ENCODE measurements at places on chromosomes 4 and X.

- DNase-seq = no peak
Observed at GRCh38 chr4:16717266-16717970, 181.0 kb downstream of the LDB2 start.

DNA sequence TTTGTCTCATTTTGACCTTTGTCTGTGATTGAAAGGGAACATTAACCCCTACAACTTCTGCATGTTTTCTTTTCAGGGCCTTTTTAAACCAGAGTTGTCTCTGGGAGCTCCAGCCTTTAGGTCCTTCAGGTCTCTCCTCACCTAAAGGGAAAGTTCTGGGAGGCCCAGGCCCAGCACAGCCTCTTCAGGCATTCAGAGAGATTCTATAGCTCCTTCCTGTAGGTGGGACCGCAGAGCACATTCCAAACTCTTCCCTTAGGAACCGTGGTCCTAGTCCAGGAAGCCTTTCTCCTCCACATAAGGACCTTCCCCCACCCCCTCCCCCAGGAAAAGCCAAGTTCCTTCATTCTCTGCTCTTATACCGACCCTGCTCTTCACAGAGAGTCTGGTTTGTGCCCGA, 14.9 kb downstream of the NKX6-1 start:
- no peak for DNase-seq

DNA sequence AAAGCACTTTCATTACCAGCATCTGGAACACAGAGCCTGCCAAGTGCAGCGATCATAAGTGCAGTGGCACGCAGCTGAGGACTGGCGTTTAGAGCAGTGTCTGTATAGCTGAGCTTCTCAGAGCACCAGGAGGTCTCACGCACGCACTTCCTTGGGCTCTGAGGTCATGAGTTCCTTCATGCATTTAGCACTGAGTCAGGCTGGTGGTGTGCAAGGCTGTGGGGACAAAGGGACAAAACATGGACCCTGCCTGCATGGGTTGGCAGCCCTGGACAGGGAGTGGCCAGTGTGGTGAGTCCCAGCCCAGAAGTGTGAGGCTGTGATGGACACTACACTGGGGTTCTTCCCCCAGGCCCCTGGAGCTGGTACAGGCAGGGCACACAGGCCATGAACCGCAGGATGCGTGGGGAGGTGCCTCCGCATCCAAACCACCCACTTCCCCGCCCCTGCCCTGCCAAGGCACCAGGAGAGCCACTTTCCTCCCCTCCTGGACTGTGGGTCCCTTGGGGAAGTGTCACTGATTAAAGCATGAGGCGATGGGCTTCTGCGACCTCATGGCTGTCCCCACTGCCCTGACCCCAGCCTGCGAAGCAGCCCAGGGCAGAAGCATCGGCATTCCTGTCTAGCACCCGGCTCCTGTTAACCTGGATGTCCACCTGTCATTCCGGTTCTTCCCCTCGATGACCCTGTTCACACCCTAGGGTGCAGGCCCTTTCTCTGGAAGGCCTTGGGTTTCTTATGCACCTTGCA, 37.2 kb upstream of the GPR78 start:
- DNase-seq = no peak

GRCh38 chr4:115489279-115489678, 375.9 kb upstream of the NDST4 start:
- DNase-seq = no peak

GRCh38 chr4:93466446-93466845, 362.1 kb upstream of the ATOH1 start:
- no peak for DNase-seq

GRCh38 chr4:19372390-19372789, 879.3 kb upstream of the SLIT2 start:
- no peak for DNase-seq

- DNase-seq = no peak
Observed at GRCh38 chr4:825063-825970, 612 bp downstream of the CPLX1 start.

GRCh38 chr4:136078976-136079375, 1453.3 kb downstream of the PCDH18 start:
- DNase-seq = no peak

DNA sequence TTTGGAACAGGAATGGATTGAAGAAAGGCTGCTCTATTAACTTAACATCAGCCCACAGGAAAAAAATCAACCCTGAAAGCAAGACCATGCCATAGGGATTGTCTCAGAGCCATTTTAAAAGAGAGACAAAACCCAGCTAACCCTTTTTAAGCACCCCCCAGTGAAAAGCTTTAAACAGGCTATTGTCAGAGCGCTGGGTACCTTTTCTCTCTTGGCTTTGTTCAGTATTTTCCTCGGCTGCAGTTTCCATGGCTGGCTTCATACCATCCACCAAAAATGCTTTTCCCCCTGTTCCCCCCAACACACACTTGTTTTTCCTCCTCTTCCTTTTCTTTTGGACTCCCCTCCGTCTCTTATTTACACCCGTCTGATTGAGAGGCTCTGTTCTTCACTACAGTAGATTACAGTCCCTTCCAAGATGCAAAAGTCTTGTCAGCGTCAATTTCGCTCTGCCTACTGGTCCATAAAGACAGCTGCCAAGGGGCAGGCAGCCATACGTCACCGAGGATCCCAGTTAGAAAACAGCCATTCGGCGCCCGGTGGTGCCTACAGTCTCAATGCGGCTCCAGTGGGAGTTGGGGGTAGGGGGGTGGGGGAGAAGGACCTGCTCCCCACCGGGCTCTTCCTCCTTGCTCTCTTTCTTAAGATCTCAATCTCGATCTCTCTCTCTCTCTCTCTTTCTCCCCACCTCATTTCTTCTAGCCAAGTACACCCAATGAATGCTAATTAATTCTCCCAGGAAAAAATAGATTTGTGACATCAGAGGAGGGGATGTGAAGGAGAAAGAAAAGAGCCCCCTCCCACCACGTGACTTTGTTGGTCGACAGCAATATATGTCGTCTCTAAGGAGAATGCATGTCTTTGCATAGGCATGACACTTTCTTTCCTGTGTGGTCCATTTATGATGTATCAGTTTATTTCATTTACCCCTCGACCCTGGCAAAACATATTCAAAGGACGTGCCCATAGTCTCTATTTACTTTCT, at the start of gene GPM6B:
Gene GPM6B, minus strand, starts transcription at position 451 of the 985 bp plus-strand sequence. Its CDS starts 189 bp downstream, at position 262.
- no peak for DNase-seq

DNA sequence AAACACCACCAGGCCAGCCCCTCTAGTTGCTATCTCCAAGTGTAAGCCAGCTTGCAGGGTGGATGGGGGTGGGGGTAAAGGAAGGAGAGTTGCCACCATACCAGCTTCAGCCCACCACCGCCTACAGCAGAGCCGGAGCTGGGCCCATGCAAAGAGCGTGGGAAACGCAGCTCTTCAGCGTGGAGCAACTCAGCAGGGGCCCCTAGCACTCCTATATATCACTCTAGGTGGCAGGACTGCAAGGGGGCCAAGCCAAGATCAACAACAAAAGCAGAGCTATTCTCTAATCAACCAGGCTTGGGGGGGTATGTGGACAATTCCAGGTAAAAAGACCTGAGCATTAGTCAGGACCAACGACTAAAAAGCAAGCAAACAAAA, 35.5 kb upstream of the IQSEC2 start:
- no peak for DNase-seq

DNA sequence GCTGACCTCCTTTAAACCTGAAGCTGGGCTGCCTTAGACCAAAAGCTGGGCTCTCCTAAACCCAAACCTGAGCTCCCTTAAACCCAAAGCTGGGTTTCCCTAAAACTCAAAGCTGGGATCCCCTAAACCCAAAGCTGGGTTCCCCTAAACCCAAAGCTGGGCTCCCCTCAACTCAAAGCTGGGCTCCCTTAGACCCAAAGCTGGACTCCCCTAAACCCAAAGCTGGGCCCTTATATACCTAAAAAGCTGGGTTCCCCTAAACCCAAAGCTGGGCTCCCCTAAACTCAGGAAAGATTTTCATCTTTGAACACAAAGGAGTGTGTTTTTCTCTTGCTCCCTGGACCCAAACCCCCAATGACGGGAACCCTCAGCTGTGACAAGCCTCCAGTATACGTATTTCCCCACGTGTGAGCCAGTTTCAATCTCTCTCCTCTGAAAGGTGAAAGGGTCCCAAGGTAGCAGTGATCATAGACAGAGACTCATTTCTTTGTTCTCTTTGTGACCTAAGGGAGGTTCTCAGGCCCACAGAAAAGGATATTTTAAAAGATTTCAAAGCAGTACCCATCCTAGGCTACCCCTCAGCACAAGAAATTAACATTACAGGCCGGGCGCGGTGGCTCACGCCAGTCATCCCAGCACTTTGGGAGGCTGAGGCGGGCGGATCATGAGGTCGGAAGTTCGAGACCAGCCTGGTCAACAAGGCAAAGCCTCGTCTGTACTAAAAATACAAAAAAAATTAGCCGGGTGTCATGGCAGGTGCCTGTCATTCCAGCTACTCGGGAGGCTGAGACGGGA, 31.3 kb upstream of the ASMTL start:
- DNase-seq = no peak

- DNase-seq = no peak
Observed at GRCh38 chr4:72152731-72153130, 120.9 kb downstream of the NPFFR2 start.

DNA sequence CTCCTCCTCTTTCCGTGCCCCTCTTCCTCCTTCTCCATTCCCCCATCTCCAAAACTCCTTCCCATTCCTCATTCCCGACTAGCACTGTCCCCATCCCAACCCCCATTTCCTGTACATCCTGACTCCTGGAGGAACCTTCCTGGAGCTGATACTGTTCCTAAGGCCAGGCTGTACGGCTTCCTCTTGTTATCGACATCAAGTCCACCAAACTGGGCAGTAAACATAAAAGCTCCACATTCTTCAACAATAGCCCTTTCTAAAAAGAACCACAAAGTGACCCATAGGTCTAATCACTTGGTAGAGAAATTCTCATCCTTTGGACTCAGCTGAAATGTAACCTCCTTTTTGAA, 22.9 kb downstream of the AWAT2 start:
- no peak for DNase-seq

- no peak for DNase-seq
Observed at GRCh38 chr4:170888660-170889059, 798.9 kb upstream of the AADAT start.

DNA sequence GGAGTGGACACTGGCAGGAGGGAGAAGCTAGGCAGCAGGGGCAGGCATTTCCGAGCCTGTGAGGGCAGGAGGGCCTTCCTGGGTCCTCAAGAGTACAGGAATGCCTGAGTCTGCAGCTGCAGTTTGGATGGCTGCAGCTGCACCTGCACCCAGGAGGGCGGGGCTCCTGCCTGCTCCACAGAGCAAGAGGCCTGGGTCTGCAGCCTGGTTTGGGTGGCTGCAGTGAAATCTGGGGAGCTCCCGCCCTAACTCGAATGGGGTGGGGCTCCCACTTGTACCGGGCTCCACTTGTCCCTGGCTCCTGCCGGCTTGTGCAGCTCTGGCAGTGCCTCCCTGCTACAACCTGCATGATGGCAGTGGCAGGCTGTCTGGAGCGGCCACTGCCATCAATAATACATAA, 436.0 kb downstream of the ARHGAP24 start:
- DNase-seq = no peak

DNA sequence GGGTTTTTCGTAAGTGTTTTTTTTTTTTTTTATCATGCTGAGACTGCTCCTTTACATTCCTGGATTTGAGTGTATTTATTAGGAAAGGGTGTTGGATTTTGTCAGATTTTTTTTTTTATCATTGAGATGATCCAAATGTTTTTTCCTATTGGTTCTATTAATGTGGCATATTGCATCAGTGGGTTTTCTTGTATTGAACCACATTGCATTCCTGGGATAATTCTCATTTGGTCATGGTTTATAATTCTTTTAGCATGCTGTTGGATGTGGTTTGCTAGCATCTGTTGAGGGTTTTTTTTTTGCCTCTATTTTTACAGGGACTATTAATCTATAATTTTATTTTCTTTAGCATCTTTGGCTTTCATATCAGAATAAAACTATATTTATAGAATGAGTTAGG, 28.8 kb downstream of the COL4A5 start:
- no peak for DNase-seq

DNA sequence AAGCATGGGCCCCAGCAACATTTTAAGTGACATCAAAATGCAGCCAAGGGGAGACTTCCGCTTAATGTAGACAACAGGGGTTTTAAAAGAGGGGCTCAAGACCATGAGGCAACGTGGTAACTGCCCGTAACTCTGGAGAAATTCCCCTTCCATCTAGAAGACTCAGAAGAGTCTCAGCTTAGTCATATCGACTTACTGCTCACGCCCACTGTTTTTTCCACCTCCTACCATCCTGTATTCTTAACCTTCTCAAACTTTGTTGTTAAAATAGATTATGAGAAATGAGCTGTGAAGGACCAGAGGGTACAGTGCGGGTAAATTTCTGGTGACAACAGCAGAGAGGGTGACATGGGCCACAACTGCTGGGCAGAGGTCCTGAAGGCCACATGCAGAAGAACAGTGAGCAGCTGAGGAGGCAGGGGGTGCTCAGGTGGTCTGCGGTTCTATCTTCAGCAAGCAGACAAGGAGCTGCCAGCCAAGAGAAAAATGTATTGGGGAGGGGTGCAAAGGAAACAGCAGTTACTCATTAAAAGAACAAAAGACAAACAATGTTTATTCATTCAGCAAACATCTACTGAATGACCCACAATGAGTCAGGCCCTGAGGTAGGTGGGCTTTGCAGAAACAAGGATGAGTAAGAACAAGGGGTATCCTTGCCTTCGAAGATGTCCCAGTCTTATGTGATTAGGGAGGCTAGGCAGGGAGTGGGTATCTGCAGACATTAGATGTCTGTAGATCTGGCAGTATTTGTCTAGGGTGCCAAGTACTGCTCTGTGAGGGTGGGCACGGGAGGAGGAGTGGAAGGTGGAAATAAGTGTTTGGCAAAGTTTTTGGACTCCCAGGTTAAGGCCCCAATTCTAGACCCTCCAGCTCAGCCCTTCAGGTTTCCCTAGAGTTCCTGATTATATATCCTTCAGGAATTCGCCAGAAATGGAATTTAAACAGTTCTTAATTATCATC, 175.3 kb downstream of the TSPAN5 start:
- DNase-seq = no peak

- no peak for DNase-seq
Observed at GRCh38 chr4:60868232-60868960, 331.7 kb upstream of the ADGRL3 start.

DNA sequence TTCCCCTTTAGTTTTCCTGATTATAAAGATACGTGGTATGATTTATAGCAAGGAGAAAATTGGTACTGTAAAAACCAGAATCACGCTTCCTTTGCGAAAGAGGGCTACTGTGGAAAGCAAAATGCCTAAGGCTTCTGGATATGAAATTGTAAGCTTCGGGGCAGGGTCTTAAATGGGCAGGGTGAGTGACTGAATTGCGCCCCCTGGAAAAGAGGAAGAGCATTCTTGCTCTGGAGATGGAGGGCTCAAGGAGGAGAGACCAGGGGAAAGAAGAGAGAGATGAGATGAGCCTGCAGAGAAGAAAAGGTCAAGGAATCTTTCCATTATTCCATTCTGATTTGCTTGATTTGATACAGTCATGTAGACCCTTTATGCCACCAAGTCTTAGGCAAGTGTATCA, 13.1 kb upstream of the ETNPPL start:
- no peak for DNase-seq

- DNase-seq = no peak
Observed at GRCh38 chr4:34771632-34772031, 1472.7 kb downstream of the ARAP2 start.

- no peak for DNase-seq
Observed at GRCh38 chr4:76078033-76078613, 3.6 kb downstream of the ART3 start.

GRCh38 chr4:56649445-56650261, 31.4 kb downstream of the HOPX start:
- DNase-seq = no peak
